ENCODE measurements at places on chromosomes 11 and 22.

- DNase-seq = no peak
Measured at GRCh38 chr11:70507466-70508230, 109.3 kb downstream of the CTTN start.

DNA sequence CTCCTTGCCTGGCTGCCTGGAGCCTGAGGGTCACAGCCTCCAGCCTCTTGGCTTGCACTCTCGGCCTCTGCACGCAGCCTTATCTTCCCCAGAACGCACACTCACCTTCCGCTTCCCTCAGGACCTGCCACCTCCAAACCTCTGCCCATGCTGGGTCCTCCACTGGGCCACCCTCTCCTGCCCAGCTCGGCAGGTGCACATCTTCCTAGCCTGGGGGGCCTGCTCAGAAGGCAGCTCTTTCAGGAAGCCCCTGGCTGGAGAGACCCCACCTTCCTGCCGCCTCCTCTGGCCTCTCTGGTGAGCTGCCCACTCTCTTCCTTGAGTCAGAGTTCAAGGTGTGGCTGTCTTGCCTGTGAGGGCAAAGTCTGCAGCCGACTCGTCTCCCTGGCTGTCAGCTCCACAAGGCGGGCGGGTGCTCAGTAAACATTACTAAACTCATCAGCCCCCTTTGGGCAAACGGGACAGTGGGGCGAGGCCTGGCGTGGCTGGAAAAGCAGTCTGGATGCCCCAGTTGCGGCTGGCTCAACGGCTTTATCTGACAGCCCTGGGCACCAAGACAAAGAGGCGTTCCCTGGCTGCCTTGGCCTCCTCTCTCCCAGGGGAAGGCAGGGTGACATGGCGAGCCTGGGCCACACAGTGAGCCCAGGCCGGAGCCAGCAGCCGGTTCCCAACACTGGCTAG, 1.7 kb upstream of the LINC01488 start:
- no peak for DNase-seq

DNA sequence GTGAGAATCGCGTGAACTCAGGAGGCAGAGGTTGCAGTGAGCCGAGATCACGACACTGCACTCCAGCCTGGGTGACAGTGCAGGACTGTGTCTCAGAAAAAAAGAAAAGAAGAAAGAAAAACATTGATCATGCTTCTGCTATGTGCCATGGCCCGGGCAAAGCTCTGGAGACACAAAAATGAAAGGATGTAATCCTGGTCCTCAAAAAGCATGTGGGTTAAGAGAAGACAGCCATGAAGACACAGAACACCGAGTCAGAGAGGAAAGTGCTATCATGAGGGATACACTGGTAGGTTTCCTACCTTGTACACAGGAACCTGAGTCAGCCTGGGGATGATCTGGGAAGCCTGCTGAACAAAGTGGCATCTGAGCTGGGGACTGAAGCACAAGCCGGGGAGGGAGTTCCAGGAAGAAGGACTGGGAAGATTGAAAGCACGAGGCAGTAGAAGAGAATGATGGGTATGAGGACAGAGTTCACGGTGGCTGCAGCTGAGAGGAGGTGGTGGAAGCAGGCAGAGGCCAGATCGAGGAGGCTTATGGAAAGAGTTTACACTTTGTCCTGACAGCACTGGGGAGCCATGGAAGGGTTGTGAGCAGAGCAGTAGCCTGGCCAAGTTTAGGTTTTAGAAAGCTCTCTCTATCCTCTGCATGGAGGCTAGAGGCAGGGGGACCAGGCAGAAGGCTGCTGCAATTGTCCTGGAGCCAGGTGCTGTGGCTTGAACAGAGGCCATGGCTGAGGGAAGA, 9.9 kb upstream of the MAFF start:
- DNase-seq = no peak

DNA sequence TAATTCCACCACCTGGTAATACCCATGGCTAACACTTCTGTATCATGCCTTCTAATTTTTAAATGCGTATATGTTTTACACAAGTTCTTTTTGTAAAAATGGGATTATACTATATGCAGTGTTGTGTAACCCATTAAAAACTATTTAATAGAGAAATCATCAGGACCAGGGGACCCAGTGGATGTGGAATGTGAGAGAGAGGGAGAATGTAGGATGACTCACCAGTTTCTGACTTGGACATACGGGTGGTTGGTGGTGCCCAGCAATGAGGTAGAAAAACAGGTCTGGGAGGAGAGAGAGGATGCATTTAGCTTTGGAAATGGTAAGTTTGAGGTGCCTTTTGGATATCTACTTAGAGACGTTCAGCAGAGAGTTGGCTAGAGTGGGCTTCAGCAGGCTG, 112.0 kb upstream of the TBCEL start:
- DNase-seq = no peak

- DNase-seq = no peak
Measured at GRCh38 chr11:76825726-76826396, 34.9 kb upstream of the ACER3 start.

GRCh38 chr22:46454504-46455269, 82.7 kb downstream of the CELSR1 start:
- DNase-seq = no peak

DNA sequence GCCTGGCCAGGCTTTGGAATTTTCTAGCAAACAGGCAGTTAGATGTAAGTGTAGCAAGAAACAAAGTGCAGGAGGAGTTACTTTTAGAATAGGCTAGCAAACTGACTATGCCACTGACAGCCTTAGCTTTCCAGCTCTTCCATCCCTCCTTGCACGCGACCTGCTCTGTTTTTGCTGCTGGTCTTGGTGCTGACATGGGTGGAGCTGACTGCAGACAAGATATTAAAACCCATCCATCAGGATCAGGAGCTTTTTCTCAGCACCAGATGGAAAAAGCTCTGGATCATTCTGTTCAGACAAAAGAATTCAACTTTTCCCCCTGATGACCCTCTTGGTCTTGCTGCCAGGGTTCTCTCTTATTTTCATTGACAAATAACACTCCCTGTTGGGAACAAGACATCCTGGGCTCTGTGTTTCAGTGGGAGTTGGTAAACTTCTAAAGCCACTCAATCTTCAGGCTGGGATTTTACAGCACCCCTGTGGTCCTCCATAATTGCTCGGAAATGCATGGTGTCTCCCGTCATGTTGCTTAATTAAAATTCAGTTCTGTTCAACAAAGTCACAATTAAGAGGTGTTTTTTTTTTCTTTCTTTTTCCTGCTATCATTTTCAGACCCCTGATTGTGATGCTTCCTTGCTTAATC, 240.0 kb upstream of the LARGE1 start:
- no peak for DNase-seq

DNA sequence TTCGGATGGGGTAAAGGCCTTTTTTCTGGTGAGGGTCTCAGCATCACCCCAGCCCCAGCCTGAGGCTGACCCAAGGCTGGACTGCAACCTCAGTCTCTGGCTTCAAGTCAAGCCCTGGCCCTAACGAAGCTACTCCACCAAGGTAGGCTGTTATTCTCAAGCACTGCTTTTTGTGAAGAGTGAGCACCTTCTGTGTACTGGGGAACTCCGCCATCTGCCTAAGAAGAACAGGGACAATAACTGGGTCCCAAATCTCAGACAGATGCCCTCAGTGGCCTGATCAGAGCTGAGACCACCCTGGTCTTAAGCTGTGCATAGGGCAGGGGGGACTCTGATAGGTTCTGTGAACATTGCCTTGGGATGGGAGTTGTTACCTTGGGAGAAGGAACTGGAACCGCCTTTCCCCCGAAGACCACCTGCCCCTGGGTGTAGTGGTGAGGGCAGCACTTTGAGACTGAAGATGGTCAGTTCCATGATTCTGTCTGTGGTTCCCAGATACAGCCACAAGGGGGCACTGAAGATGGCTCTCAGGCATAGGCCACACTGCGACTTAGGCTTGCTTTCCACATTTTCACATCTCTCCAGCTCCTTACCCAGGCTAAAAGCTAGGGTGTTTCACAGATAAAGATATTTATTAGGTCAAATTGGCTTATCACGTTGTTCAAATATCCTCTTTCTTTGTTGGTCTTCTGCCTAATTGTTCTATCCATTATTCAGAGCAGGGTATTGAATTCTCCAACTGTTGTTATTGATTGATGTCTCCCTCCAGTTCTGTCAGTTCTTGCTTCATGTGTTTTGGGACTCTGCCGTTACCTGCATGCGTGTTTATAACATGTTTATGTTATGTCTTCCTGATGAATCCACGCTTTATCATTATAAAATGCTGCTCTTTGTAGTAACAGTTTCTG, 11.8 kb upstream of the UVRAG start:
- DNase-seq = peak; percentile 79

GRCh38 chr11:92296138-92296515, 71.5 kb downstream of the FAT3 start:
- no peak for DNase-seq

DNA sequence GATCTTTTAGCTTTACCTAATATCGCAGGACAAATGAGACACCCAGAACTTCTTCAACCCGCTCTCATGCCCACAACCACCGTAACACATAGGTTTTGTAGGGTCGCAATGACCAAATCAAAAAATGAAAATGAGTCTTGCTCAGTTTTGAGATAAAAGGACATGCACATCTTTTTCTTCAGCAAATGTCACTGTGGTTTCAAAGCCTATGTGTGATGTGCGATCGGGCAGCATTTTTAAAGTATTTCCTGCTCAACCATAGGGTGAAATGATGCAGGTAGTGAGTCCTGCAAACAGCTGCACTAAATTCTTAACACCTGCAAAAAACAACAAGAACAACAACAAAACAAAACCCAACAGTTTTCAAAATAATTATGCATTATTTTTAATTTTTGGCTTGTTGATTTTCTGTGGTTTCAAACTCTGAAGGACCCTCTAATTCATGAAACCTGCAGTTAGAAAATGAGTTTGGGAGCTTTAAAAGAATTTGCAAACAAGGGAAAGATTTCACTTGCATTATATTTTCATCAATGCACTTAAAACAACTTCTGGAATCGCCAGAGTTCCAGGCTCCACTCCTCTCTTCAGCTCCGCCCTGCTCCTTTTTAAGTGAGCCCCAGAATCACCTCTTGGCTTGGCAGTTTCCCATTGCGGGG, 79.4 kb downstream of the PRR5L start:
- peak; percentile 51 for DNase-seq

DNA sequence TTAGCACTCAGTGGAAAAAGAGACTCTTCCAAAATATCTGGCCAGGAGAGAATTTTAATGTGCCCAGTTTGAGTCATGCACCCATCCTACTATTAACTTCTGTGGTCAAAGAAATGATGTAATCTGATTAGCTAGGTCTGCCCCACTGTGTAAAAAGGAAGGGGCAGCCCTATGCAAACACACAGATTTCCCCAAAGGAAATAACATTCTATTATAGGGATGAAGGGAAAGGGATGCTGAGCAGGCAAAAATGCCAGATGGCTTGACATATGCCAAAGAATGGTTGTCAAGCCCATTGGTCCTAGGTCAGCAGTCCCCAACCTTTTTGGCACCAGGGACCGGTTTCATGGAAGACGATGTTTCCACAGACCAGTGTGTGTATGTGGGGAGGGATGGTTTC, 43.3 kb upstream of the PAK1 start:
- no peak for DNase-seq

DNA sequence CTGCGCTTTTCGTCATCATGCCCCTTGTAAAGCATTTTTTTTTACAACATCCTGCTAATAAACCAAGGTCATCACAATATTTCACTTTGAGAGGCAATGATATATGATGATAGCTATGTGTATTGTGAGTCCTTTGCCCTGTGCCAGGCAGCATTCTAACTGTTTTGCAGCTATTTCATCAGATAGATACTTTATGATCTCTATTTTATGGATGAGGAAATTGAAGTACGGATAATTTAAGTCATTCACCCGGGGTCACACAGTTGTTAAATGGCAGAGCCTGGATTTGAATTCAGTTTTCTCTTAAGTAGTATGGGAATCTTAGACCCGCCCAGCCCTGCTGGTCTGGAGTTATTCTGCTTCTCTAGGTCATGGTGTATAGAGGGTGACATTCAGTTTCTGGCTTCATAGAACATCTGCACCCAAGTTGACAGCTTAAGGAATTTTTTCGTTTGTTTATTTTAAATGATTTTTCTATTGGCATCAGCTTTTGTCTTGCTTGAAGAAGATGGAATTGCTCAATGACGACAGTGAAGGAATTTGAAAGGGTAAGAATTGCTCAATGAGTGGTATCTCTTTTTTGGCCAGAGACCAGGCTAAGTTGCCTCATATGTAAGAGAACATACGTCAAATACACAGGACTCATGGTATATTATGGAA, 926 bp downstream of the PRR5L start:
- no peak for DNase-seq

DNA sequence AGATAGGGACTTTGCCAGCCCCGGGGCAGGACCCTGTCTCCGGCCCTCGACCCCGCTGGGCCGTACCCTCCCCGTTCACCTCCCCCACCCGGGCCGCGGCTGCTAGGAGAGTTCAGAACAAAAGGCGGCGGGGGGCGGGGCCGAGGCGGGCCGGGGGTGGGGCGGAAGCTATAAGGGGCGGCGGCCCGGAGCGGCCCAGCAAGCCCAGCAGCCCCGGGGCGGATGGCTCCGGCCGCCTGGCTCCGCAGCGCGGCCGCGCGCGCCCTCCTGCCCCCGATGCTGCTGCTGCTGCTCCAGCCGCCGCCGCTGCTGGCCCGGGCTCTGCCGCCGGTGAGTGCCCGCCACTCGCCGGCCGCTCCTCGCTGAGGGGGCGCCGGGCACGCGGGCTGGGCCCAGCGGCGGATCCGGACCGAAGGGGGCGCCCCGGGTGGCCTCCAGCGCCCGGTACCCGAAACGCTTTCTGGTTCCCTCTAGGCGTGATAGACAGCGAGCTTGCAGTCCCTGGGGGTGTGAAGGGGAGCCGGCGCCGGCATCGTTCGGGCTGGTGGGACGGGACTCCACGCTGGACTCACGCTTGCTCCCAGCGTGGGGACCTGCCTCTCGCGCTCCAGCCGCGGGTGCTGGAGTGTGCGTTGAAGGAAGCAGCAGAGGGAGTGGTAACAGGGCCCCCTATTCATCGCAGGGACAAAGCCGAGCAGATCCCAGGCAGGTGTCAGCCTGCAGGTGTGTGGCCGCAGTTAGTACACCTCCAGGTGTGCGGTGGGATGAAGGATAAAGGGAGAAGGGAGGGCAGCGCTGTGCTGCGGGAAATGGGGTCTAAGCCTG, at the start of gene MMP11:
Gene MMP11, plus strand, starts transcription at position 201 of the 825 bp plus-strand sequence. Its CDS starts 22 bp downstream, at position 223.
- peak; percentile 27 for DNase-seq

Data from CD4-positive, alpha-beta T cell treated with Interleukin-2 at 100 ng/mL for 4 hours (primary cell).